ENCODE measurements at places on chromosomes 3 and 15. TPM values are rescaled to one million over a fixed set of nuclear protein-coding genes. Genes with fewer than 3 reads are reported as not detected.

GRCh38 chr15:50636146-50636545, 50.5 kb downstream of the TRPM7 start:
- no peak for DNase-seq

SST gene
- total RNA-seq: not detected

DNA sequence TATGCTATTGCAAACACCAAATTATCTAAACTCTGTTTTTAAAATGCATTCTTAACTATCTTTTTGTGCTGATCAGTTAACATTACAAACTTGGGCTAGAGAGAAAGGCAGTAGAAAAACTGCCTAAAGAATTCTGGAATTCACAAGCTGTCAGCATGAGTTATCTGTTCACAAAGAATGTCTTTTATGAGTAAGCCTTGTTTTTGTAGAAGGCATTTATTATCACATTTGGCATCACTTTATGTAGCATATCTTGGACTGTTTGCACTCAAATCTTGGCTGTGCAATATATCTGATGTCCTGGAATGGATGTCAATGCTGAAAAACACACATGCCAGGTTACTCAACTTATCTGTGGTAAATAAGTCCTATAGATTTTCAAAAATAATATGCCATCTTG, 15.5 kb upstream of the BCHE start:
- DNase-seq: no peak

PRR20G gene
- total RNA-seq: not detected

DNA sequence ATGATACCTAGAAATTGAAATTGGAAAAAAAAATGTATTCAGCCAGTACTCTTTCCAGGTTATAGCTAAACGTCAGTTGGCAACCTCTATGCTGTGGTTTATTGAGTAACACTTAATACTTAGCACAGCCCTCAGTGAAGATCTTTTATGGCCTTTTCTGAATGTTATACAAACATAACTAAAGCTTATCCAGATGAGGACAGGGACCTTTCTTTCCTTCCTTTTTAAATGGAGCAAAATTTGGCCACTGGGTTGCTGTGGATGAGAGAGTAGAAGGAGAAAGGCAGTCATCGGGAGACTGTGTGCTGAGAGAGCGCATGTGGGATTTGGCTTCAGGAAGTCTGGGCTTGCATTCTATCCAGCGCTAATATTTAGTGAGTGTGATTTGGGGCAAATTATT, 36.1 kb downstream of the IGF1R start:
- DNase-seq: no peak

GRCh38 chr15:50778086-50778485, 12.6 kb upstream of the SPPL2A start:
- DNase-seq: no peak

- no peak for DNase-seq
These were observed 172.0 kb upstream of the TRIM42 start for GRCh38 chr3:140505876-140506275.

GRCh38 chr3:37375184-37376127, 201.1 kb upstream of the LRRFIP2 start:
- DNase-seq: no peak

DNA sequence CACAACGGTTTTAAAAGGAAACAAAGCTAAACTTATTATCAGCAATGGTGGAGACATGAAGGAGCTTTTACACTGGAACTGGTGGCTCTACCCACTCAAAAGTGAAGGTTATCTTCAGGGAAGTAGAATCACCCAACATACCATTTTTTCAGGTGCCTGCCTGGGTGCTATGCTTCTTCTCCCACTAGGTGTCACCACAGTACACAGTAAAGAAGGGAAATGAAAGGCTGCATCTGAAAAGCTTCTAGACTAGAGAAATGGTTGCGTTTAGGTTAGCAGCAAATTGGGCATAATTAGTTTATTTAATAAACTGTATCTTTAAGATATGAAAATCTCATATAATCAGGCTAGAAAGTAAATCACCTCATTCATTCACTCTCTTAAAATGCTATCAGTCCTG, 47.0 kb upstream of the SELENOK start:
- no peak for DNase-seq
